ENCODE measurements at places on chromosomes 1 and 21. TPM values are rescaled to one million over a fixed set of nuclear protein-coding genes. Genes with fewer than 3 reads are reported as not detected.

MYBPH gene
- not detected for total RNA-seq

CCDC185 gene
- total RNA-seq, result not detected

FAM78B gene
- 1.5 TPM for total RNA-seq

CDCA8 gene
- 7.7 TPM for total RNA-seq

TNFAIP8L2 gene
- 18.3 TPM for total RNA-seq

LCE6A gene
- not detected for total RNA-seq

C1orf116 gene
- 0.08 TPM for total RNA-seq

BARHL2 gene
- not detected for total RNA-seq

RPE65 gene
- not detected for total RNA-seq

CELA3A gene
- 8.1 TPM for total RNA-seq

ZC3H11A gene
- total RNA-seq, result 65.7 TPM

TFAP2E gene
- 1.3 TPM for total RNA-seq

SLC39A1 gene
- total RNA-seq, result 79.3 TPM

CLCA1 gene
- 0.08 TPM for total RNA-seq

KDF1 gene
- not detected for total RNA-seq

IFNLR1 gene
- 5.1 TPM for total RNA-seq

HAO2 gene
- not detected for total RNA-seq

FCRL2 gene
- not detected for total RNA-seq
